ENCODE measurements at places on chromosomes 4 and X.

GRCh38 chrX:149120459-149120858 lies 384.6 kb downstream of the IDS start:
- no peak for DNase-seq

- no peak for DNase-seq
Observed at GRCh38 chr4:147401221-147401620, 79.7 kb upstream of the EDNRA start.

DNA sequence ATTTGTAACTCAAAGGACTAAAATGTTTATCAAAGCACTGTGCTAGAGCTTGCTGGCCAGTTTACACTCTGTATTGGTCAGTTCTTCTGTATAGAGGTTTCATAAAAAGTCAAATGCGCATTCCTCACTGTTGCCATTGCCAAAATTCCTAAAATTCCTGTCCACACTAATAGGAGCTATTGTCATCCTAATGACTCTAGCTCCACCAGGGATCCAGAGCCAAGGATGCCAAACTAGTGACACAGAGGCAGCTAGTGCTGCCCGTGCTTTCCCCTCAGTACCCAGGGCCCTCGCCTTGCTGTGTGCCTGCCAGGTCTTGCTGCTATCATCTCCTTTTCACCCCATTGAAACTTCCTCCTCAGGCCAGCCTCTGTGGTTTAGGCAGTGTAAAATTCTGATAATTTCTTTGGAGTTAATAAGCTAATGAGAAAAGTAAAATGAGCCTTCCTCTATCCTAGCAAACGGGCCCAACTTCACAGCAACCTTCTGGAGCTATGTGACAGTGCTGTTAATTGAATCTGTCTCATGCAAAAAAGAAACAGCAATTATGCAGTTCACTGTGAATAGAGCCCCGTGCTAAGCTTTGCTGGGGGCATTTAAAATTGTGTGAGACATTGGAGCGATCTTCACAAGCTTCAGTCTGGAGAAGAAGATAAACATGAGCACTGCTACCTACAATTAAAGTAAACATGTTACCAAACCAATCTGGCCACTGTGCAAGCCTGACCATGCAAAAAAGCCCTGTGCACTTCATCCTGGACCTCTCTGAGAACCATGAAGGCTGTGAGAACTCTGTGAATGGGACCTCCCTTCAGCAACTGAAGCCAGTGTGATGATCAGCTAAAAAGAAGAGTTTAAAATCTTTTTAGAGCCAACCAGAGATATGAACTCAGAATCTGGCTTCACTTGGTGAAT lies 43.1 kb upstream of the FGF2 start:
- no peak for DNase-seq

GRCh38 chr4:167867191-167867590 lies 225.1 kb upstream of the ANXA10 start:
- no peak for DNase-seq

DNA sequence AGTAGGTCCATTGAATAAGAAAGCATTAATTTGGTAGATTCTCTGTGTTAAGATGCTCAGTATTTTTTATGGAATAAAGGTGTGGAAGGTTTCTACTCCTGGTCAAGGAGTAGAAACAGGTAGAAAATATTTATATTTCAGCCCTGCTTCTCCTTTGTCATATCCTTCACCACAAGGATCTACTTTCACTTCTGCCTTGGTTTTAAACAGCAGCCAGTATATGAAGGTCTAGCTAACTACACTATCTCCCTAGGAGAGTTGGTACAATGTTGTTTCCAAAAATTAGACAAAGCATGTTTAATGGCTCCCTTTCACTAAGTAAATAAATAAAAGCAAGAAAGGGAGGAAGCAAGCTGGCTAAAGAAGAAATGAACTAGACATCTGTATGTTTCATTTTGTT lies 44.6 kb upstream of the GYPA start:
- no peak for DNase-seq

DNA sequence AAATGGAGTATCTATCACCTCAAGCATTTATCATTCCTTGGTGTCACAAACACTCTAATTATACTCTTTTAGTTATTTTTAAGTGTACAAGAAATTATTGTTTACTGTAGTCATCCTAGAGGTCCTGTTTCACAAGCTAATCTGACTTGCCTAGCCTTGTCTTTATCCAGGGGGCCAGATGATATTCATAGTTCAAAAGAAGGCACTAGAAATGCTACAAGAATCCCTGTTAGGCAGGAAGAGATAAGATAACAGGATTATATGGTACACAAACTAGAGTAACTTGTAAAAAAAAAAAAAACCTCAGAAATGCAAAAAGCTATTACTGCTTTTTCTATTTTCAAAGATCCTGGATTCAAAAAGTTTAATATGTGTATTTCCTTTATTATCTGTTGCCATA lies 95.8 kb downstream of the MBNL3 start:
- DNase-seq, result no peak

GRCh38 chr4:112651641-112652040 lies 14.7 kb downstream of the LARP7 start:
- DNase-seq, result no peak

DNA sequence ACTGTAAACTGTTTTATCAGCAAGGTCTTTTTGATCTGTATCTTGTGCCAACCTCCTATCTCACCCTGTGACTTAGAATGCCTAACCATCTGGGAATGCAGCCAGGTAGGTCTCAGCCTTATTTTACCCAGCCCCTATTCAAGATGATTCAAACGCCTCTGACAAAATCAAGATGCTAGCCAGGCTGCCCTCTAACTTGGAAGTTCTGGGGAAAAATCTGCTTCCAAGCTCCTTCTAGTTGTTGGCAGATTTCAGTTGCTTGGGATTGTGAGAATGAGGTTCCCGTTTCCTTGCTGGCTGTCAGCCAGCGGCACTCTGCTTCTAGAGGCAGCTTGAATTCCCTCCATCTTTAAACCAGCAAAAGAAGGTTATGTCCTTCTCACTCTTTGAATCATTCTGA lies 34.7 kb downstream of the LUZP4 start:
- no peak for DNase-seq

DNA sequence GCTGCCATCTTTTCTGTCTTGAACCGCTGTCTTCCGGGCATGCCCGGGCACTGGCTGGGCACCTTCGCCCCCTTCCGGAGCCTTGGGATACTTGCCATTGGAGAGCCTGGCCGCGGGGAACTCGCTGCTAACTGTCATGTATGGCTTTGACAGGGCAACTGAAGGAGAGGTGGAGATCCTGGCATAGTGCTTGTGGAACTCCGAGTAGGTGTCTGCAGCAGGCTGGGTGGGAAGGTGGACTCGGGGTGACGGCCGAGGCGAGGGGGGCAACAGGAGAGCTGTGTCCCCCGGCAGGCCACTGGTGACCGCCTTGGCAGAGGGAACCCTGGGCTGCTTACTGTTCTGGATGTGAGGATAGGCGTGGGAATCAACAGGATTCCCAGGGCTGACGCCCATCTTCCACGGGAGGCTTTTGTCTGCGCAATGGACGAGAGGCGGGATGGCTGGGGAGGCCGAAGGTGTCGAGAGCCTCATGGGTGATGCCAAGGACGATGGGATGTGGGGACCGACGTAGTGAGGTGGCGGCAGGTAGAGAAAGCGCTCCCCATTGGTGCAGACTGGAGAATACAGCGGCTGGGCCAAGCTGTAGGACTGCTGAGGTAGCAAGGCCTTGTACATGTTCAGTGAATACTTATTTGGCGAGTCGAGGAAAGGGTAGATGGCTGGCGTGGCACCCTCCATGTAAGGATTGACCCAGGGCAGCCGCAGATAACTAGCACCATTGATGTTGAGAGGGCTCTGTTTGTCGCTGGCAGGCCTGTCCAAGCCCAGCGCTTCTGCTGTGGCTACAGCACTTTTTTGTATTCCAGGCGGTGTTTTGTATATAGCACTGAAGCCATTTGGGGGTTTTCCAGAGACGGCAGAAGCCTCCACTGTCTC lies 23.4 kb downstream of the BCOR start:
- DNase-seq, result no peak

GRCh38 chrX:49106930-49107329 lies 16.6 kb downstream of the GPKOW start:
- no peak for DNase-seq

DNA sequence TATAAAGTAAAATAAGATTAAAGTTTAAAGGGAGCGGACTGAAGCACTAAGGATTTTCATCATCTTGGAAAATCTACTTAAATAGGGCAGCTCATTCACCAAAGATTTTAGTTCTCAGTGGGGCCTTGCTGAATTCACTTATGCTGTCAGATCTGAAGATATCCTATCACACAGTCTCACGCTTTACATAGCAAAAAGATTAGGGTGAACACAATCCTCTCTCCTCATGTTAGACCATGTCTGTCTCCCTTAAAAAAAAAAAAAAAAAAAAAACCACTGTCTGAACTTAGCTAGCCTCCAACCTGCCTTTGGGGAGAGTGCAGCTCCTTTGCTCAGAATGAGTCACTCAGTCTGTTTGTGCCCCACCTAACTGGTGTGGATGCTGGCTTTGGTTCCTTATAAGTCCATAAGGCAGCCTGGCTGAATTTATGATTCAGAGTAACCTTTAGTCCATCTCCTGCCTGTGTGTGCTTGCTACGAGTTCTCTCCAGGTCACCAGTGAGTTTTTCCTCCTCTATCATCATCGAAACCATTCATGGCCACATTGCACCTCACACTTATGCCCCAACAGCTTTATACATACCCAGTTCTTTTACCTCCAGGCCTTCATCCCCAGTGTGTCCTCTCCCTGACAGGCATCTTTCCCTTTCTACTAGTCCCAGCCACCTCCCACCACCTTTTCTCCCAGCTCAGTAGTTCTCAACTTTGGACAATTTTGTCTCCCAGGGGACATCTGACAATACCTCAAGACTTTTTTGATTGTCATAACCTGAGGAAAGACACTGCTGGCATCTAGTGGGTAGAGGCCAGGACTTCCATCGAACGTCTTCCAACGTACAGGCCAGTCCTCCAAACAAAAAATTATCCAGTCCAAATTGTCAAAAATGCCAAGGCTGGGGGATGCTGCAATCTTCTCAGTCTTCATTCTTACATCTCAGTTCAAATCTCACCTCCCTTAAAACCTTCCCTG lies 220.7 kb upstream of the EMCN start:
- no peak for DNase-seq

DNA sequence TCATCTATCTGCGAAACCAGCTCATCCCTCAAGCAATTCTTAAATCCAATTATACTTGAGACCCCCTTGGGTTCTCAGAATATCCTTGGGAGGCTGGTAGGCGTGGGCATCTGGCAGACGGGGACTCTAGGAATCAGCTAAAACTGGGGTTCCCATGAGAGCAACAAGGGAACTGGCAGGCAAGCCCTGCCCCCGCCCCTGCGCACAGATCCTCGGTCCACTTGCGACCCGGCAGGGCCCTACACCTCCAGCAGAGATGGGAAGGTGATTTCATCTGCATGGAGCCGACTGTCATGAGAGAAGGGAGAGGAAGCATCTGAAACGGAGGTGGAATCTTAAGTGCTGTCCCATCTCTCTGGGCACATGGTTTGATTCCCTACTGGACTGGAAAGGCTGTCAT lies 9.9 kb upstream of the C4orf50 start:
- DNase-seq, result no peak

All from stimulated activated CD8-positive, alpha-beta memory T cell treated with anti-CD3 and anti-CD28 coated beads, Interleukin-15, amount 100 ng/mL, for 1 hour (primary cell).